Fibroblast of skin of back (primary cell): ENCODE measurements at places on chromosomes 1 and 21.

- DNase-seq = peak; percentile 11
These were observed 71.1 kb downstream of the SETD4 start for GRCh38 chr21:35989138-35989735.

DNA sequence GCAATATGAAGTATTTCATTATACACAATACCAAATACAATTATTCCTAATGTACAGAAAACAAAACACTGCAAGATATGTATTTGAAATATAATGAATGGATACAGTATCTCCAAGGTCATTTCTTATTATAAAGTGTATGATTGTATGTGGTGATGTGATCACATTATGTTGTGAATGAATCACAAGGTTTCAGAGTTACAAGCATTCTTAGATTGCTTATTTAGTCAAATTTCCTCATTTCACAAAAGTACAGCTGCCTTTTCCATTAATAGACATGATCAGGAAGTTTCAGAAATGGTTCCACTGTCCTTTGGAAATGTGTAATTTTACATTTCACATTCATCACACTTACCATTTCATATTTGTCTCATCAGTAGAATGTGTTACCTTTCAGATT lies 28.3 kb upstream of the NEK7 start:
- peak; percentile 42 for DNase-seq

GRCh38 chr1:156898161-156898566 lies 4.6 kb downstream of the PEAR1 start:
- DNase-seq = peak; percentile 76

GRCh38 chr1:174713796-174714195 lies 266.0 kb downstream of the GPR52 start:
- no peak for DNase-seq

DNA sequence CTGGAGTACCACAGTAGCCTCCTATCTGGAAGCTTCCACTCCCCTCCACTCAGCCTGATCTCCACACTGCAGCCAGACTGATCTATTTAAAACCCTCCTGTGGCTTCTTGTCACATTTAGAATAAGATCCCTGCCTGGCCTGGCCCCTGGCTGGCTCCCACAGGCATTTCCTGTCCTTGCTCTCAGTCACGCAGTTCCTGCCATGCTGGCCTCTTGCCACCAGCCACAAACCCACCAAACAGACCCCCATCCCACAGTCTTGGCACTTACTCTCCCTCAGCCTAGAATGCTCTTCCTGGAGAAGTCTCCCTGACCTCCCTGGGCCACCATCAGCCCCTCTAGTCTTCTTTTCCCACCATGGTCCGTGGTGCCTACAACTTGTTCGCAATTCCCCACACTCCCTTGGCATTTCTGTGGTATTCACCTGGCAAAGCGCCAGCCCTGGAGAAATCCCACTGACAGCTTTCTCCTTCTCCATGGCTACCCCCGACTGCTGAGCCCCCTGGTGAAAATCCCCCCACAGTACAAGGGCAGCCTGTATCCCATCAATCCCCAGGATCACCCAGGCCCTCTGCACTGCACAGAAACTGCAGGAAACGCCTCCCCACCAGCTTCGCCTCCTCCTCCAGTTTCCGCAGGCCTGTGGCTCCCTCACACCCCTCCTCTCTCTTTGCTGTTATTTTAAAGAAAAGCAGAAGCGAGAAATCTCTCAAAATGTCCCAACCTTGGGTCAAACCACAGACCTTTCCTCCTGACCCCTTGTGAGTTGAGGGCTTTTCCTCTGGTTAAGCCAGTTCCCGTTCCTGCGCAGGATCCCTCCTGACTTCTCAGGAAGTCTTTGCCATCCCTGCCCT lies 94.5 kb downstream of the SYT2 start:
- DNase-seq = peak; percentile 94

DNA sequence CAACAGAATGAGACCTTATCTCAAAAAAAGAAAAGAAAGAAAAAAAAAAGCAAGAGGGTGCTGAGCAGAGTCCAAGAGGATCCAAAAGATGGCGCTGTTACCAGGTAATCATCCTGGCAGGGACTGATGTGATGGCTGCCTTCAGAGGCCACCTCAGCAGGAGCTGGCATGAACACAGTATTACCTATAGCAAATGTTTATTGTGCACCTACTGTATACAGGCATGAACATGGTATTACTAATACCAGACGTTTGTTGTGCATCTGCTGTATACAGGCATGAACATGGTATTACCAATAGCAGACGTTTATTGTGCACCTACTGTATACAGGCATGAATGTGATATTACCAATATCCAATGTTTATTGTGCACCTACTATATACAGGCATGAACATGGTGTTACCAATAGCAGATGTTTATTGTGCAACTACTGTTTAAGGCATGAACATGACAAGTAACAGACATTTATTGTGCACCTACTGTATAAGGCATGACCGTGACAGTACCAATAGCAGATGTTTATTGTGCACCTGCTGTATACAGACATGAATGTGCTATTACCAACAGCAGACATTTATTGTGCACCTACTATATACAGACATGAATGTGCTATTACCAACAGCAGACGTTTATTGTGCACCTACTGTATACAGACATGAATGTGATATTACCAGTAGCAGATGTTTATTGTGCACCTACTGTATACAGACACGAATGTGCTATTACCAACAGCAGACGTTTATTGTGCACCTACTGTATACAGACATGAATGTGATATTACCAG lies 115.1 kb upstream of the TMEM51 start:
- DNase-seq = peak; percentile 36

- no peak for DNase-seq
These were observed 27.2 kb downstream of the PCBP3 start for GRCh38 chr21:45670731-45671130.

GRCh38 chr1:224544346-224545110 lies 71.6 kb upstream of the CNIH3 start:
- peak; percentile 77 for DNase-seq

DNA sequence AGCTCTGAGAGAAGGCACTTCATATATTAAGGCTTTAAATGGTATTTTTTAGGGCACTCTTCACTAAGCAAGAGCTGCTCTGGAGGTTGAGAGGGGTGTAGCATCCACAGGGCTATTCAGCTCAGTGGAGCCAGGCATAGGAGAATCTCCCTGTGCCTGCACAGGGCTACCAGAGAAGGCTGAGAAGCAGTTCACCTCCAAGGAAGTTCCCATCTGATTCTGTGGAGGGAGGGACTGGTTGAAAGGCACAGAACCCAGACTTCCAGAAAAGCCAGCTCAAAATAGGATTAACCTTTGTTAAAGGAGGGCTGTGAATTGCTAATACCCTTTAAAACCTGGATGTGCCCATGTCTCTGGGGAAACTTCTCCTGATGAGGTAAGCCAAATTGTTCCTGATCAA lies 304.5 kb downstream of the TTLL7 start:
- no peak for DNase-seq

- peak; percentile 77 for DNase-seq
These were observed 26.4 kb downstream of the FOXO6 start for GRCh38 chr1:41387667-41388091.

DNA sequence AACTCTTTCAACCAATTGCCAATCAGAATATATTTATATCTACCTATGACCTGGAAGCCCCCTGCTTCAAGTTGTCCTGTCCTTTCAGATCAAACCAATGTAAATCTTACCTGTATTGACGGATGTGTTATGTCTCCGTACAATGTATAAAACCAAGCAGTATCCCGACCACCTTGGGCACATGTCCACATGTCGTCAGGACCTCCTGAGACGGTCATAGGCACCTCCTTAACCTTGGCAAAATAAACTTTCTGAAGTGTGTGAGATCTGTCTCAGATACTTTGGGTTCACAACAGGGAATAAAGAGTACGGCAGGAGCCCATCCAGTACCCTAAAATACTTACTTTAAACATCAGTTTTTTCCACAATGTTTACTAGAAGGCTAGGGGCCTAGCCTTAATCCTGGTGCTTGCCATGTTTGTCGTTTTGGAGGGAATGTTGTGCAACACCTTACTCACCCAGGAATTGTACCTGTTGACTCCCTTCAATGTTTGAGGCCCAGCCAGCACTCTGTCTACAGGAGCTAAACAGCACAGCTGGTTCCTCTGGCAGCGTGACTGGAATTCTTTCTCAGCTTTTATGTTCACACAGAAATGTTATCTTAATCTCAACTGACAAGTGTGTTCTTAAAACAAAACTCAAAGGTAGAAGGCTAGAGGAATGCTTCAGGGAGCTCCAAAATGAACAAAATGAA lies 90.8 kb upstream of the USP25 start:
- DNase-seq = no peak

- DNase-seq = peak; percentile 21
These were observed 7.1 kb upstream of the C1orf159 start for GRCh38 chr1:1122981-1123480.

DNA sequence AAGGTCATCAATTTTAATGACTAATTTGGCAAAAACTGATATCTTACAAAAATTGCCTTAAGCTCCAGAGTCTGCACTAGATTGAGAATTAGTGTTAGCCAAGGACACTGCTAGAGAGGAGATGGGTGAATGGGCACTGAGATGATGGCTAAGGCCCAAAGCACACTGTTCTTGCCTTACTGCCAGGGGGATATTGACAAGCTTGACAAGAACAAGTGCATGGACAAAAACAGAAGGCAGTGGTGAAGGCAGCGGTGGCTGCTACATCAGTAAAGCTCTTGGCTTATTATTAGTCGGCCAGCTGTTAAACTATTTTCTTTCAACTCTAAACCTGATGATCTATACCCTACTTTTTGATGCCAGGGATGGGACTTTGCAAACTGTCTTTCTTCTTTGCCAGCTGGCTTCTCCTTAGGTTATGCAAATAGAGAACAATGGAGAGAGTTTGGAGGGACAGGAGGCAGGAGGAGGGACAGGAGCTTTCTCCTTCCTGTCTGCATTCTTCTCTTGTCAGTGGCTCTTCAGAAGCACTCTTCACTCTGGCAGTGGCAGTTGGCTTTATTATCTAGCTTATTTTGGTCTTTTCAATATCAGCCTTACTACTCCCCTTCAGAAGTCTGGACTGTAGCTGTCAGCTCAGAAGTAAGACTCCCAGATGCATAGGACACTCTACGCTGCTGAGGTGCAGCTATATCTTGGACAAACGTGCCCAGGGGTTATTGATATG lies 853.5 kb upstream of the TMPRSS15 start:
- DNase-seq = no peak
